ENCODE measurements at places on chromosomes 16 and 17.

DNA sequence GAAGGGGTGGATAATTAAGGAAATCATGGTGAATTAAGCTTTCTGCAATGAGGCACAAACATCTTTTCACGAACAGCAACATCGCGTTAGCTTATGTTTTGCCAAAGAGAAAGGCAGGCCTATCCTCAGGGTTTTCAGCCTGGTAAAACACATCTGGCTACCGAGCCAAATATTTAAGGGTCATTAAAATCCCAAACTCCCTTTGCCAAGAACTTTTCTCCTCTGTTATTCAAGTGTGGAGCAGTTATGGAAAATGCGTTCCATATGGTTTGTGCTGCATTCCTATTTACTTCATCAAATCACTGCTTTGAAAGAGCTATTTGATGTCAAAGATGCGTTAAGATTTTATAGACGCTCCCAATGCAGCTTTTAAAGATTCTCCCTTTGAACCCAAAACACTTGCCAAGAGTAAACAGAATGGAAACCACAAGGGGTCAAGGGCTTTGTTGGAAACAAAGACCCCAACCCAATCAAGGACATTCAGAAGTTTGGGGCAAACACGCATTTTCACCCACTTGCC is 308.3 kb upstream of the CDH5 start:
- DNase-seq = peak; percentile 81

- DNase-seq = peak; percentile 57
Observed at GRCh38 chr17:59366773-59367656, 35.6 kb downstream of the YPEL2 start.

- no peak for DNase-seq
Observed at GRCh38 chr16:57711346-57711745, 16.7 kb downstream of the DRC7 start.

- no peak for DNase-seq
Observed at GRCh38 chr16:53950677-53951076, 246.7 kb downstream of the FTO start.

GRCh38 chr16:2857451-2858244 is at the start of gene PRSS22:
Gene PRSS22, minus strand, starts transcription at chr16:2858170. Its CDS starts 66 bp downstream, at chr16:2858104.
- peak; percentile 62 for DNase-seq

GRCh38 chr17:18960803-18961511 is 9.0 kb downstream of the SLC5A10 start:
- DNase-seq = peak; percentile 46

DNA sequence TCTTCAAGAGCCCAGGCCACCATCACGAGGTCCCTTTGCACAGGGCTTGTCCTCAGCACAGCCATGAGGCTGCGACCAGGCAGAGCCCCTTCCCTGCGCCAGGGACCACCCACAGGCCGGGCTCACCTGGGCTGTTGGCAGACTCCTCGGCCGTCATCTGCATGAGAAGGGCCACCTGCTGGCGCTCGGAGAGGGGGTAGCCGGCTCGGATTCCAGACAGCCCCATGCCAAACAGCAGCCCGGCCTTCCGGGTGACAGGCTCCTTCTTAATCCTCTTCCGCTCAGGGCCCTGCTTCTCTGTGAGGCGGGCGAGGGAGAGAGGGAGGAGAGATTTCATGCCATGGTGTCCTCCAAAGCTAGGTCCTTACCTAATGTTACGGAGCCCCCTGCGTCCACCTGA is 73.4 kb downstream of the ZNF778 start:
- no peak for DNase-seq

GRCh38 chr17:34872640-34873039 is 88.6 kb downstream of the CCT6B start:
- DNase-seq = no peak

GRCh38 chr16:88049561-88050545 is 98.6 kb downstream of the BANP start:
- no peak for DNase-seq

DNA sequence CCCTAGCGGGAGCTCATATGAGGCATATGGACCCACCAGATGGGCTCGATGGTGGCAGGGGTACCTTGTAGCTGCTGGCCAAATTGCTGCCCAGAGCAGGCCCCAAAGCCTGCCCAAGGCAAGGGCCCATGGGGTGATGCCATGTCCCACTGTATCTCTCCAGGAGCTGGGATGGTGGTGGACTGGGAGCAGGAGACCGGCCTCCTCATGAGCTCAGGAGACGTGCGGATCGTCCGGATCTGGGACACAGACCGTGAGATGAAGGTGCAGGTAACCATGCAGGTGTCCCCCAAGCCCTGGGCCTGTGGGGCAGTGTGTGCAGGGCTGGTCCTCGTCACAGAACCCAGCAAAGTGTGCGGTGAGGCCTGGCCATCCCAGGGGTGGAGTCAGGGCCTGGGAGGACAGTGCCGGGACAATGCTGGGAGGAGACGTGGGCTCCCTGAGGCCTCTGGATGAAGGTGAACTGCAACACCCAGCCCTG is 34.1 kb upstream of the CHMP6 start:
- no peak for DNase-seq

- no peak for DNase-seq
Observed at GRCh38 chr16:66976746-66977145, 11.6 kb upstream of the CES4A start.

GRCh38 chr16:87966685-87967185 is 15.5 kb downstream of the BANP start:
- no peak for DNase-seq

GRCh38 chr16:2179576-2179975 is 16.8 kb downstream of the CASKIN1 start:
- no peak for DNase-seq

DNA sequence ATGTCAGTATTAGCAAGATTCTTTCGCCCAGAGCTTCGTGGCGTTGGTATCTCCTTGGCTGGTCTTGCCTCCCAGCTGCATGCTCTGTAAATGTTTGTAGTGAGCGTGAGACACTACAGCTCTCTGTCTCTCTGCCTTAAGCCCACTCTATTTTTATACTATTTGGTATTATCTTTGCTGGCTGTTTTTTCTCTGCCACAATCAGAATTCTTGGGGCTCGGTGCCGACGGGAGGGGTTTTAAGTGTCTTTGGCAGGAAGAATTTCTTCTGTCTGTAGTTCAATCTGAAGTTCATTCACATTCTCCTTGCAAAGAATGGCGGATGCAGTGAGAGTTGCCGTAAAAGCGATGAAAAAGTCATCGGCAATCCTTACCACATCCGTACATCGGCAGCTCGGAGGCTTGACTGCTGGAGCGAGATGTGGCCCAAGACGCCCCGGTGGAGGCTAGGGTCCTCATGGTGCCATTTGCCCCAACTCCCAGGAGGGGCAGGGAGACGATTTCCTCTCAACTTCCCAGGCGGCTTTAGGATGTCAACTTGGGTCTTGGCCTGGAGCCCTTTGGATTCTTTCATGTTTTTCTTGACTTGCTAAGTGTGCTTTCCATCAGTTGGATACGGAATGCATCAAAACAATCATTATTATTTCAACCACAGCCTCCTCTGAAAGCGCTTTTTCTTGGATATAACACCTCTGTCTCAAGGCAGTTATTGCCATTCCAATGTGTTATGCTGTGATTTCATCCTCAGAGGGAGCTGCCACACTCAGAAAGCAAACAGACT is 132.3 kb upstream of the SDK2 start:
- DNase-seq = peak; percentile 84

DNA sequence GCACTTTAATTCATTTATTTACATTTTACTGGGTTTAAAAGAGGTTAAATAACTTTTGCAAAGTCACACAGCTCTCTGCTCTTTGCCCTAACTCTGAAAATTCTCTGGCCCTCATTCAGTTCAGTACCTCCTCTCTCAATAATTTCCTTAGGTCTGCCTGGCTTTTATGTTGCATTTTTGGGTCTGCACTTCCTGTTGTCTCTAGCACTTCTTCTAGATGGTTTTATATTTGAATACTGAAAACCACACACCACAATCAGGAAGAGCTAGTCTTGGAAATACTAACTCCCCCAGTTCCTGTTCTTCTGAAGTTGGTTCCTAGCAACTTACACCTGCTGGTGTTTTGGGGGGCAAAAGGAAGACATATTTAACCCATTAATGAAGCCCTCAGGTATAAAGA is 577.9 kb downstream of the HS3ST4 start:
- DNase-seq = no peak

GRCh38 chr16:4611337-4612021 is 3.2 kb downstream of the UBALD1 start:
- no peak for DNase-seq

GRCh38 chr16:56305956-56306565 is 114.8 kb downstream of the GNAO1 start:
- no peak for DNase-seq

DNA sequence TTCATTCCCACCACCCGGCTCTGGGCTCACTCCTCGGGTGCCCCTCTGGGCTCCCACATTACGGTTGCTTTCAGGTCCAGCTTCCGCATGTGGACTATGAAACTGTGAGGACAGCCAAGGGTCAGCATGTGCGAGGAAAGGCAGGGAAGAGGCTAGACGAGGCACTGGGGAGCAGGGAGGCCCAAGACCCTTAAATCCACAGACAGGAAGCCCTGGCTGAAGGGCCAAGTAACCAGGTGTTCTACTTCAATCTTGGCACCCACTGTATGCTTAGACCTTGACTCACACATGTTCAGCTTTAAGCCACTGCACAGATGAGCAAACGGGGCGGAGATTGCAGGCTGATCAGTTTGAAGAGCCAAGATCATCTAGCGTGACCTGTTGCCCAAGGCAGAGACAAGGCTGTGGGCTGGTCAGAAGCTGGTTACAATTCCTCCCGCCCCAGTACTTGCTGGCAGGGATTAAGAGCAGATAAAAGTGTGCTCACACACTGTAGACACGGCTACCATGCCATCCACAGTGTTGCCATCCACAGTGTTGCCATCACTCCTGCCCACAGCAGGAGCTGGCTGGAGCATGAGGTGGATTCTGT is at the start of gene CES4A:
Gene CES4A, plus strand, starts transcription at position 393 of the 592 bp plus-strand sequence. Its CDS starts 184 bp downstream, at position 577.
- no peak for DNase-seq

GRCh38 chr17:81912441-81913309 is 1.5 kb upstream of the PCYT2 start:
- DNase-seq = no peak

- DNase-seq = no peak
Observed at GRCh38 chr16:35746281-35746962, 2287.0 kb downstream of the TP53TG3F start.

DNA sequence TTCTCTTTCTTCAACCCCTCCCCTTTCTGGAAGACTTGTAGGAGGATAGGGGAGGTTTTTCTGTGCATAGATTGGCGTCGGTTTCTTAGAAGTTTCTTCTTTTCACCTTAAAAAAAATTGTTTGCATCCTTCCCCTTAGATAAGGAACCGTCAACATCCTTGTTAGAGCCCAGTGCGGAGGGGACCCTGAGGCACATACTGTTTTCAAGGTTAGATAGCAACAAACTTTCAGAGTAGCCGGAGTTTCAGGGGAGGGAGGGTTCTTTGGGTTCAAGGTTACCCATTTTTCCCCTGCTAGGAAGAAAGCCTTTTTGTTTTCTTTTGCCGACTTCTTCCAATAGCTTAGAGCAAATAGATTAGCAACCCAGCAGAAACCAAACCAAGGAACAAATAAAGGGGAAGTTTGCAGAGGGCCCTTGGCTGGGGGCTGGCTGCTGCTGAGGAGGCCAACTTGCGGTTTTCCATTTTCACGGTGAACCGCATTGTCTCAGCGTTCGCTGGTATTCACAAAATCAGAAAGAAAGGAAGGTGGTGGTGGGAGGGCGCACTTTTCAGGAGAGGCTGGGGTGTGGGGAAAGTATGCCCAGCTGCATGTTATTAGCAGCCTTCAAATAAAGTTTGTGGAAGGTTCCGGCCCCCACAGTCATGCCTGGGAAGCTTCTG is 28.8 kb downstream of the MSI2 start:
- no peak for DNase-seq

- DNase-seq = no peak
Observed at GRCh38 chr17:29566473-29567303, at the start of gene ABHD15. Gene ABHD15, minus strand, starts transcription at chr17:29567037. Its CDS starts 71 bp downstream, at chr17:29566966.

- DNase-seq = no peak
Observed at GRCh38 chr17:80853076-80853475, 138.6 kb upstream of the CHMP6 start.

DNA sequence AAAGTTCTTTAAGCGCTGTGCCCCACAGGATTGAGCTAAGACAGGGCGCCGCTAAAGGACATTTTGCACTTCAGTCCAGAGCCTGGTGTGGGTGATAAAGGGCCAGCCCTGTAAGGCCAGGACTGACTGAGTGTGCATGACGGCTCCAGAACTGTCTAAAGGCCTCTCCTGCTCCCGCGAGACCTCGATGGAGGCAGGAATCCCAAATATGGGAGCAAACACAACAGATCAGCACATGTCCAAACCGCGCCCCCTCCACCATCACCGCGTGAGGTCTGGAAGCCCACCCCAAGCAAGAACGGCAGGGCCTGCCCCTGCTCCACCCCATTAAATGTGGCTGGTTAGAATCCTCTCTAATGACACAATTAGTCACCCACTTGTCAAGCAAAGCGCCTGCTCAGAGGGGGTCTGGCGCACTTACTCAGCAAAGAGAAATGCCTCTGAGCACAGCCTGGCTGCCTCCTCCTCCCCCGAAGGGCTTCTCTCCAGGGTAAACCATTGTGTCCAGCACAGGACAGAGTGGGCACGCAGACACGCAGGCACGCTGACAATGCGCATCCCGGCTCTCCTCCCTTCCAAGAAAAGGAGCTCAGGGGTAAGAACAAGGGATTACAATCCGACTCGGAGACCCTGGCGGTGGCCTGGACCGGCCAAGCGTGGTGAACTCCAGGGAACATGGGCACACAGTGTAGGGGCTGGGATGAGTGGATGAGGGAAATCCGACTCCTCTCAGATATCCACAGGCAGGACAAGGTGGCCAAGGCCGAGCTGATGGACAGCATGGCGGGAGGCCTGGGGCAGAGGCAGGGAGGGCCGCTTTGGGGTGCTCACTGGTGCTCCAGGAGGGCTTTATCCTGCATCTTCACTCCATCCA is 1.5 kb downstream of the MXRA7 start:
- peak; percentile 87 for DNase-seq

DNA sequence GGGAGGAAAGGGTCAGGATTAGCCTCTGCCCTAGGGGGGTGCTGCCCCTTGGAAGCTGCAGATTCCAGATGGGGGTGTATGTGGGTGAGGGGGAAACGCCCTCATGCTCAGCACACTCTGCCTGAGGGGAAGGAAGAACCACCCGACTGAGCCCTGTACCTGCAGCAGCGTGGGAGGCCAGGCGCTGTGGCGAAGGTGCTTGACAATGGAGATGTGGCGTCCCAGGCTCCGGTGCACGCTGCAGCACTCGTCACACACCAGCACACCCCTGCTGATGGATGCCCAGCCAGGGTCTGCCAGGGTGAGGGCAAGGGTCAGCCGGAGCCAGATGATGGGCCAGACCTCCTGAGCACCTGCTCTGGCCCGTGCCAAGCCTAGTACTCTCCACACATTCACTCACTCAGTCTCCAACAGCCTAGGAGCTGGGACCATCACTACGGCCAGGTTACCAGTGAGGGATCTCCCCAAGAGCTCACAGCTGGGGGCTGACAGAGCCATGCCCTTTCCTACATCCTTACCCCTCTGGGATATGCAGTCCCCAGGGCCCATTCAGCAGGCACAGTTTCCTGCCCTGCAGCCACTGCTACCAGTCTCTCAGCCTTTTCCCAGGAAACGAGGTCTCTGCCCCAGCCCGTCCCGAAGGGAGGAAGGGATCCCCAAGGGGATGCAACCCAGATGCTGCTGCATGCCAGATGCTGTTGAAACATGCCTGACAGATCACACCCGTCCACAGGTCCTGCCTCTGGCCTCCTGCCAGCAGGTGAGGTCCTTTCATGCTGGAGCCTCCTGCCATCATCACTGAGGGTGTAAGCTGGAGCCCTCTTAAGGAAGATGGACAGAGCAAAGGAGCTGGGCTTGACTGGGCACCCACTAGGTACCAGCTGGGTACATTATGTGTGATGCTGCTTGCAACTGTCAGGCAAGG is 5.9 kb downstream of the GIT1 start:
- DNase-seq = no peak

GRCh38 chr17:34670618-34671017 is 91.2 kb downstream of the TMEM132E start:
- DNase-seq = no peak

GRCh38 chr16:4704491-4704890 is 11.1 kb downstream of the NUDT16L1 start:
- no peak for DNase-seq
